ENCODE measurements at places on chromosomes 1 and 21.

DNA sequence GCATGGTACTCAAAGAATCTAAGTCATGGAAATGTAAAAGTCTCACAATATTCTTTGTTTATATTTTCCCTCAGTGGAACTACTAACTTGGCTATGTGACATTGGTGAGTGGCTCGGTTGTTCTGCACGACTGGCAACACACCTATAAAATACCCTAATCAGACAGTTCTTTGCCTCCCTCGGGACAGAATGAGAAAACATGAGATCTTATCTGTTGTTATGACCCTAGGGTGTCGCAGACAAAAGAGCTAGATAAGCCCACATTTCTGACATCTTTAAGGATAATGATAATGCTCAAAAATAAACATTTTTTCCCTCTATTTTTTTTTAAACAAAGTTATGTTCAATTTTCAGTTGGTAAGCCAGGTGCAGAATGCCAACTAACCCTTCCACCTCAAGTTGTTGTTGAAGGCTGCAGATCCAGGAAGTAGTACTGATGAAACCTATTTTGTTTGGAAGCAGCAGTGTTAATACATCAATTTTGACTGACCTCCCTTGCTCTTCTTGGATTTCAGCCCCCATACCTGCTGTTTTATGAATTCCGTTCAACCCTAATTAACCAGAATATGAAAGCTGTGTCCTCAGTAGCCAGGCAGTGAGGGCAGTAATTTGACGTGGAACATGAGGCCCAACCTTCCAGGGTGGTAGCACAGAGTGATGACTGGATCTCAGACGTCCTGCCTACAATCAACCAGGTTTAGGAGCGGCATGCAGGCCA, 108.7 kb upstream of the DUSP10 start:
- DNase-seq = no peak

GRCh38 chr1:210360852-210361477, 32.3 kb downstream of the HHAT start:
- peak; percentile 68 for DNase-seq

- DNase-seq = peak; percentile 68
Observed at GRCh38 chr1:158087320-158087927, 93.3 kb upstream of the CD1D start.

- no peak for DNase-seq
Observed at GRCh38 chr1:216805953-216806352, 82.7 kb upstream of the ESRRG start.
